Neural crest cell (in vitro differentiated cells): ENCODE measurements at places on chromosomes 7 and 10.

GRCh38 chr10:36051500-36051991 is 409.4 kb upstream of the FZD8 start:
- no peak for DNase-seq

- no peak for DNase-seq
Measured at GRCh38 chr7:135188298-135188984, 17.9 kb upstream of the CYREN start.

- DNase-seq, result no peak
Measured at GRCh38 chr10:76301950-76302349, 870.5 kb downstream of the LRMDA start.

DNA sequence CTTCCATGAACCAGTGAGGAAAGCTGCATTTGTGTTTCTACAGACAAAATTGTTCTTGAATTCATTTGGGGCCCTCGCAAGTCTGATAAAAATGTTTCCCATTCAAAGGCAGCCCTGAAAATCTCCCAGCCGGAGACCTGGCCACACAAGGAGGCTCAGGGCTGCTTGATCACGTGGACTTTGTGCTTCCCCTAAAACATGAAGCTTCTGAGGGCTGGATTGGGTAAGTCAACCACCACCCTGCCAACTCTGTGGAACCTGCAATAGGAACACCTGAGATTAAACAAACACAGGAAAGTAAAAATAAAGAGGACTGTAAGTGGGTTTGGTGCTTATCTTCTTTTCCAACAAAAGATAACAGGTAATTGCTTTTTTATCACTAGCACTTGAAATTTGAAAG is 133.8 kb downstream of the C10orf90 start:
- no peak for DNase-seq

DNA sequence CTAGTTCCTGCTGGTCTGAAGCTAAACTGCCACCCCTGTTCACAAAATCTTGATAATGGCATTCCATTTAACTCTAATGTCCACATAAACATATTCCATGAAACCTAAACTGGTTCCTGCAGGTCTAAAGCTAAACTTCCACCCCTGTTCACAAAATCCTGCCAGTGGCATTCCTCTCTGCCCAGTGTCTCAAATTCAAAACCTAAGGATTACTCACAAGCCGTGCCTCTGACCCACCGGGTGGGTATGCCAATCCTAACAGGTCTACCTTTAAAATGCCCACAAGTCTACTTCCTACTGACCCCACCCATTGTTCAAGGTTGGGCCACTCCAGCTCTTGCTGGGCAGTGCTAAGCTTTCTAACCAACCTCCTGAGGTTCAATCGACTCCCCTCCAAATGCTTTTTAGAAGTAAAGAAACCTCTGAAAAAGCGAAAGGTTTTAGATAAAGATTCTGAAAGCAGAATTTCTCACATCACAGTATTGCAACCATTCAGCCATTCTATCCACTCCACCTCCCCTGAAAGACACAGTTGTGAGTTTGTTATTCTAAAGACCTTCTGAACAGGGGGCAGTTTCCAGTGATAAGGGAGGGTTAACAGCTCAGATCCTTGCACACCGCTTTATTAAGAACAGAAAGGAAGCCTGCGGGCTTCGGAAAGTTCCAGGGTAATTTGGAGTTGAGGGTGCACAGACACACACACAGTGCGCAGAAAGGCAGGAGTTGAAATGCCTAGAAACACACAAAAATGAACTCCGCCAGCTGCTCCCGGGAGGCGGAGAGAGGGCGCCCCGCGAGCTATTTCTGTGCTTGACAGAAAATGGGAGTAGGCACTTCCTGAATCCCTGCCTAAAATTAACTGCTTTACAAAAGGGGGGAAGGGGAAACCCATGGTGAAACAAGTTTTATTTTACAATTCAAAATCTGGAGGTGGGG is 87.7 kb downstream of the TNS3 start:
- DNase-seq, result no peak

- no peak for DNase-seq
Measured at GRCh38 chr10:78605800-78606350, 462.9 kb upstream of the ZMIZ1 start.

DNA sequence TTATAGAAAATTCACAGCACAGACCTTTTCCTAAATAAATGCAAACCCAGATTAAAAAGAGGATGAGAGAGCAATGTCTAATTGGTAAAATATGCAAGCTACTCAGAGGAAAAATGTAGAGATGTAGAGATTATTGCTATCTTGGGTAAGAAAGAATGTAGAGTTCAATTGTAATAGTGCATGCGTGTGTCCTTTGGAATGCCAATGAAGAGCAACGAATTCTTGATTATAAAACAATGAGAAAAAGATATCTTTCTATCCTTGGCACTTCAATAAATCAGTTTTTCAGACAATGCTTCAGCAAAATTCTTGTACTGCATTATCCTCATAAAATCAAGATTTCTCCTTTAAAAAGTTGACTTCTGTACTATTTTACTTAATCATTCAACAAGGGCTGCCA is 50.9 kb downstream of the SEMA3D start:
- DNase-seq, result no peak

GRCh38 chr10:60908031-60908430 is 36.0 kb downstream of the RHOBTB1 start:
- DNase-seq, result no peak

- DNase-seq, result no peak
Measured at GRCh38 chr7:28840592-28840995, 117.5 kb downstream of the TRIL start.

DNA sequence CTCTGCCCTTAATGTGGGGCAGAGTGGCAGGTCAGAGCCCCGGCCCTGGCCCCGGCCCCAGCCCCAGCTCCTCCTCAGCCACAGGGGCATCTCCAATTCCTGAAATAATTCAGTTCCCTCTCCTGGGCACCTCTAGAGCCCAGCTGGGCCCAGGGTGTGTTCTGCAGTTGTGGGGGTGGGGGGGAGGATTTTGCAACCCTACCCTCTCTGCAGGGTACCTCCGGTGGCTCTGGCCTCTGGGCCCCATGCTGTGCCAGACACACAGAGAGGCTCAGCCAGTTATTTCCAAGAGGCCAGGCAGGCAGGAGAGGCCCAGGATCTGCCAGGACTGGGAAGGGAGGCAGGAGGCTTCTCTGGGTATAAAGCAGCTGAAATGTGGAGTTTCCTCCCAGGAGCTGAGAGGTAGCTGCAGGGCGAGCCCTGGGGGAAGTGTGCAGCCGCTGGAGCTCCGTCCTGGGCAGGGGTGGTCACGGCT is 47.9 kb downstream of the PWWP2B start:
- DNase-seq, result no peak

- no peak for DNase-seq
Measured at GRCh38 chr7:122628651-122629411, 70.1 kb downstream of the RNF133 start.
